ENCODE measurements at places on chromosomes 3 and 15. TPM values are rescaled to one million over a fixed set of nuclear protein-coding genes. Genes with fewer than 3 reads are reported as not detected.

Gene CLEC3B
- 0.25 TPM for total RNA-seq

Gene ZNF501
- 7.1 TPM for total RNA-seq

Gene MYO5C
- under 0.01 TPM for total RNA-seq

Gene GPR160
- total RNA-seq = 0.50 TPM

Gene CACNA1D
- 0.33 TPM for total RNA-seq

Gene SKOR1
- 0.12 TPM for total RNA-seq

Gene APEH
- total RNA-seq = 173 TPM

Gene MAGEL2
- under 0.01 TPM for total RNA-seq

Gene LRRFIP2
- total RNA-seq = 84.0 TPM

Gene HIGD2B
- total RNA-seq = not detected

Gene TTC21A
- 3.6 TPM for total RNA-seq

Gene EOMES
- total RNA-seq = not detected

Gene PRTG
- total RNA-seq = 1.5 TPM

Gene PKM
- 1,950 TPM for total RNA-seq

Gene TNNC1
- total RNA-seq = 0.33 TPM

Gene VIPR1
- not detected for total RNA-seq

Gene BCHE
- 13.4 TPM for total RNA-seq

Gene MIX23
- 48.6 TPM for total RNA-seq

Gene LMOD3
- total RNA-seq = not detected

Gene PYGO1
- 10.6 TPM for total RNA-seq

Gene SLC6A20
- not detected for total RNA-seq

Gene CMTM8
- total RNA-seq = 0.12 TPM

Gene C3orf80
- 4.9 TPM for total RNA-seq

Gene IL17RB
- total RNA-seq = 0.11 TPM

Gene LRRN1
- total RNA-seq = not detected

Gene NMB
- 4.0 TPM for total RNA-seq

Gene GOLGA6L10
- 0.11 TPM for total RNA-seq

Gene ECE2
- total RNA-seq = not detected

Gene SCAANT1
- not detected for total RNA-seq

Gene SLC27A2
- total RNA-seq = 0.22 TPM

Gene TEX264
- total RNA-seq = 52.7 TPM

Gene PSTPIP1
- total RNA-seq = 0.11 TPM

Gene TGM4
- total RNA-seq = not detected

Gene TPRA1
- 34.2 TPM for total RNA-seq

Gene RHCG
- not detected for total RNA-seq

Gene SERPINI2
- total RNA-seq = not detected

Gene PLA2G4D
- not detected for total RNA-seq

Gene ERICH6
- not detected for total RNA-seq
